Activated CD8-positive, alpha-beta memory T cell treated with anti-CD3 and anti-CD28 coated beads, Interleukin-2, amount 50 U/mL, for 4 hours (primary cell): ENCODE measurements at places on chromosomes 4 and X.

DNA sequence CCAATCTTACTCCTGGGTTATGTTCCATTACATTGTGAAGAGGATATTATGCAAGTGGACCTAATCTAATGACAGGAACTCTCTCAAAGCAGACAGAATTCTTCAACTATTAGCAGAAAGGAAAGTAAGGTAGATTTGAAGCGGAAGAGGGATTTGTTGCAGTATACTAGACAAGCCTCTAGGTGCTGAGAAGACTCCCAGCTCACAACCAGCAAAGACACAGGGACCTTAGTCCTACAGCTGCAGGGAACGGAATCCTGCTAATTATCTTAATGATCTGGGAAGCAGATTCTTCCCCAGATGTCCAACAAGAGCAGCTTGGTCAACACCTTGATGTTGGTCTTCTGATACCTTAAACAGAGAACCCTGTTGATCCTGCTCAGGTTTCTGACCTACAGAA, 73.6 kb downstream of the STK32B start:
- no peak for DNase-seq

DNA sequence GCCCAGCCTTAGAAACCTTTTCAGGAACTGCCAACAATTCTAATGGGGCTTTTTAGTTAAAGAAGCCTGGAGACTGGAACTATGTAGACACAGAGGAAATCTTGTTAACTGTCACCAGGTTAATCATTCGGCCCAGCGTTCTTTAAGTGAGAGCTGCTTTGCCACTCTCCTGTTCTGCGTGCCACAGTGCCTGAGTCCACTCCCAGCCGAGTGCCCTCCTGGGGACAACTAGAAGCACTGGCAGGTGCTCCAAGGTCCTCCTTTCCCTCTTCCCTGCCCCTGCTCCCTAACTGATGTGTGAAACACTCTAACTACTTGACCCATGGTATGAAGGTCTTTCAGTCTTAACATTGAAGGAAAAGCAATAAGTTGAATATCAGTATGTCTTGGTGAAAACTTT, 151.2 kb upstream of the TLL1 start:
- no peak for DNase-seq

GRCh38 chr4:40481977-40482376, 146.8 kb downstream of the CHRNA9 start:
- DNase-seq = no peak

- no peak for DNase-seq
Observed at GRCh38 chr4:96170198-96170597, 330.3 kb downstream of the PDHA2 start.

GRCh38 chrX:100674705-100675104, 30.7 kb downstream of the SRPX2 start:
- no peak for DNase-seq

DNA sequence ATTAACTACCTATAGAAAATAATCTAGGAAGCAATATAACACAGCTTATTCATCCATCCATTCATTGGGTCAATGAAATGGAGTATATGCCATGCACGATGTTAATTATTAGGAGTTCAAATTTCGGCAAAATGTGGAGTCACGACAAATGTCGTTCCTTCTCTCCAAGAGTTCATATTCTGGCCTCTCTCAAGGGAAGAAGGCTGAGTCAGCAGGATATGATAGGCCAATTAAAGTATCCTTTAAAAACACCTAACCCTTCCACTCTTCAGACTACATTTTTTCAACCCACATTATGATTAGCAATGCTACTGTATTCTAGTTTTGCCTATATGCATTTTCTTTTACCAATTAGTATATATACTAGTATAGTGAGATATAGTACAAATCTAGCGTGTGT, 163.1 kb downstream of the LARP7 start:
- DNase-seq = no peak

GRCh38 chrX:155577682-155578081, 35.1 kb downstream of the TMLHE start:
- no peak for DNase-seq

DNA sequence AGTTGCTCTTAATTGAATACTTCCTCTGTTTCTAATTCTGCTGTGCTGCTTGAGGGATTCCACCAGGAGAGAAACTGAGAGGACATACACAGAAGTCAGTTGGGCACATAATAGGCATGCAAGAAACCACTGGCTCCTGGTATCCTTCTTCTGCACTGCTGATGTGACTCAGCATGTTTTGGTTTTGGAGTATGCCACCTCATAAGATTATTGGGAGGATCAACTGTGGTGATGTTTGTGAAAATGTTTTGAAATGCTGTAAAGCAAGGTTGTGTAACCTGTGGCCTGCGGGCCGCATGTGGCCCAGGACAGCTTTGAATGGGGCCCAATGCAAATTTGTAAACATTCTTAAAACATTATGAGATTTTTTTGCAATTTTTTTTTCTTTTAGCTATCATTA, 119.6 kb downstream of the GATB start:
- no peak for DNase-seq
